ENCODE measurements at places on chromosomes 7 and 10. TPM values are rescaled to one million over a fixed set of nuclear protein-coding genes. Genes with fewer than 3 reads are reported as not detected.

The SPDYE3 gene
- not detected for total RNA-seq

The ASB10 gene
- total RNA-seq, result 41.4 TPM

The HYAL4 gene
- total RNA-seq, result not detected

DNA sequence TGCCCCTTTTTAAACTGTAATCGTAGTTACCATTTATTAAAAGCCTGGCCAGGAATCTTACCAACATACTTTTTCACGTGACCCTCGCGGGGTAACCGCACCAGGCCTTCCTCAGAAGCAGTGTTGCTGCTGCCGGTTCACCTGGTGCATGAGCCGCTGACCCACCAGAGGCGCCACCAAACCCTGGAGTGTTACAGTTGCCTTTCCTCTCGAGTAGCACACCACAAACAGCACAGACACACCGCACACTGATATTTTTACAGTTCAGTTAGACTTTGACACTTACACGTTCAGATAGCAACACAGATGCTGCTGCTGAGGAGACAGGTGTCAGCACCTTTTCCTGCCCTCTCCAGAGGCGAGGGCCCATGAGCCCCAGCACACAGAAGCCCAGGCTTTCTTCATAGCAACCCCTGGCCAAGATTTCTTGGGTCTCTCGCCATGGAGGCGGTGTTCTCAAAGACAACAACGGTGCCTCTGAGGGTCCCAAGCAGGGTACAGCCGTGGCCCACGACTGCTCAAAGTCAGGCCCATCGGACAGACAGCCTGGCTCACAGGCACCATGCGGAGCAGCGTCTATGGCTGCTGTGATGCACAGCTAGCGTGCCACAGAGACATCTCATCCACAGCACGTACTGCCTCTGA lies 123.1 kb downstream of the DIP2C start:
- no peak for DNase-seq

DNA sequence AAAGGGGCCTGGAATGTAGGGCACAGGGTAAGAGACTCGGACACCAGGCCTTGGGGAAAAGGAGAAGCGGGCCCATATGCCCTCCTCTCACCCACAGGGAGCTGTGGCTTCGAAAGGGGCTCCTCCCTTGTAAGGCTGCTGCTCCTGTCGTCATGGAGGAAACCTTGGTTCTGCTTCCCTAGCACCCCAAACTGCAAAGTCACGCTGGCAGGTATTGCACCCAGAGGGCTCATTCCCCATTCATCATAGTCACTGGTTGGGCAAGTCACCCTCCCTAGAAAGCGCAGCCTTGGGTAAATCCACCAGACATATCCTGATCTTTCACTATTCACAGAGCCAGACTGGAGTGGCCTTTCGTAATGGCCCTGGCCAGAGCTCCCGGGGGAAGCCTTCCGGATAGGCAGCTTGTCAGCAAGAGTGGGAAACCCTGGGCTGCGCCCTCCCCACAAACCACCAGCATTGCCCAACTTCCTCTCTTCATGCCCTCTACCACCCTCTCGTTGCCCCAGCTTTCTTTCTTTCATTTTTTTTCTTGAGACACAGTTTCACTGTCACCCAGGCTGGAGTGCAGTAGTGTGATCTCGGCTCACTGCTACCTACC lies 121.0 kb downstream of the HIP1 start:
- peak; percentile 90 for DNase-seq

- no peak for DNase-seq
Measured at GRCh38 chr10:132784866-132785722, 853 bp downstream of the NKX6-2 start.

The MYL10 gene
- not detected for total RNA-seq

- no peak for DNase-seq
Measured at GRCh38 chr10:102764470-102765161, 20.9 kb downstream of the WBP1L start.

- DNase-seq, result peak; percentile 88
Measured at GRCh38 chr7:4797858-4798705, 22.7 kb downstream of the AP5Z1 start.

- DNase-seq, result no peak
Measured at GRCh38 chr7:18174996-18175395, 147.3 kb upstream of the PRPS1L1 start.

The ADAM12 gene
- 0.35 TPM for total RNA-seq

DNA sequence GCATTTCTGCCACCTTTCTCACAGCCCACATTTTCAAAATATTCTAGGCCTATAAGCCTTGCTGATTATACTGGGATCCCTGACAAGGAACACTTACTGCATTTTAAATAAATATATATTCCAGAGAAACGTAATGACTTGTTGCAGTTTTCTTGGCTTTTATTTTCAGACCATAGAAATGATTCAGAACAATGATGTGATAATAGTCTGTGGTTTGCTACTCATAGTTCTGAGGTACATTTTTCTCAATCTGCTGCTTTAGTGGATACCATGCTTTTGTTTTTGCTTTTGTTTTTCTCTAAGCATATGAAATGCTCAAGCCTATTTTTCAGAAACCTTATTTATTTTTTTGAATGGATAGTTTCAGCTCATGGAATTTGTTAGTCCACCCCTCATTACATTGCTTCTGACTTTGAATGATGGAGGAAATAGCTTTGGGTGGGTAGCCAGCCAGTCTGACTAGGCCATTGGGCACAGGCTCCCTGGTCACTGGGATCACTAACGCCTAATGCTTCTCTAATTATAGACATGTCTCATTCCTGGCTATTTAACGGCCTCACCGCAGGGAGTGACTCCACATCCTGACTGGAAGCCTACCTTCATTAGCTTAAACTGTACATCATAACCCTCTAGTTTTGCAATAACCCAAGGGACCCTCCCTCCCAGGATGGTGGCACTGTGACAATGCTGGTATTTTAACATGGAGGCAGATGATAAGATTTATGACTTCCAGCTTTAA lies 66.1 kb downstream of the MBL2 start:
- DNase-seq, result no peak

The SPAM1 gene
- total RNA-seq, result not detected

GRCh38 chr10:124066781-124067714 lies 26.4 kb downstream of the CHST15 start:
- no peak for DNase-seq

GRCh38 chr10:132558516-132559413 lies 21.2 kb downstream of the INPP5A start:
- DNase-seq, result no peak

DNA sequence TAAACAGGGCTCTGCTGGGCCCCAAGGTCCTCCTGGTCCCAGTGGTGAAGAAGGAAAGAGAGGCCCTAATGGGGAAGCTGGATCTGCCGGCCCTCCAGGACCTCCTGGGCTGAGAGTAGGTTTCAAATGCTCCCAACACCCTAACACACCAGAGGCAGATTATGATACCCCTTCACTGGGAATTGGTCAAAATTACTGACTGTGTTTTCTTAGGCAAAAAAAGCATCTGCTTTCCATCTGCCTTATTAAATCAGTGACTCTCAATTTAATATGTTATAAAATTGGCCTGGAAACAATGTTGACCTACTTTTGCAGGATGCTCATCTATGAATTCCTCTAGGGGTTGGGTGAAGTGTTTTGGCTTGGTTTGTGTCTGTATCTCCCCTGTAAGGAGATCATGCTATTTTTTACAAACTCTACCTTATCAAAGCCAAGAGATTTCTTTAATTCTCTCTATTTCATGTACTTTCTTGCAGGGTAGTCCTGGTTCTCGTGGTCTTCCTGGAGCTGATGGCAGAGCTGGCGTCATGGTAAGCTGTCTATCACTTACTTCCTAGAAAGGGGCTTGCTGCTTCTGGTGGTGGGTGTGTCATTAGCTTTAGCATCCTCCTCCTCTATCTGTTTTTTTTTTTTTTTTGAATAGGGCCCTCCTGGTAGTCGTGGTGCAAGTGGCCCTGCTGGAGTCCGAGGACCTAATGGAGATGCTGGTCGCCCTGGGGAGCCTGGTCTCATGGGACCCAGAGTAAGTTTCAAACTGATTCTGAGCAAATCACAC lies 15.9 kb downstream of the COL1A2 start:
- DNase-seq, result no peak

The GPER1 gene
- total RNA-seq, result 3.6 TPM

DNA sequence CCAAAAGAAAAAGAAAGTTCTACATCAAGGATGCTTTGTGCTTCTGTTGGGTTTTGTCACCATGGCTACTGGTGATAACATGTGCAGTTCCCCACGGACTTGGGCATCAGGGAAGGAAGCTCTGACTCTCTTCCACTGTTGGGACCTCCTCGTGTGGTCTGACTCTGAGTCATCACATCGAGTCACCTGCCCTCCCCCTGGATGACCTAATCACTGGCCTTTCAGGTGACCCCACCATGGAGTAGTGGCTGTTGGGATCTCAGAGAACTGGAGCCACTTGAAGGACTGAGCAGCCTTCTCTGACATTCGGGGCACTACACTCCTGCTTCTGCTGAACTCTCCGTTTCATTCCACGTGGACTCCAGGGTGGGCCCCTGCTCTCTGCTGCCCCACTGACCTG lies 60.8 kb upstream of the DOCK1 start:
- no peak for DNase-seq

DNA sequence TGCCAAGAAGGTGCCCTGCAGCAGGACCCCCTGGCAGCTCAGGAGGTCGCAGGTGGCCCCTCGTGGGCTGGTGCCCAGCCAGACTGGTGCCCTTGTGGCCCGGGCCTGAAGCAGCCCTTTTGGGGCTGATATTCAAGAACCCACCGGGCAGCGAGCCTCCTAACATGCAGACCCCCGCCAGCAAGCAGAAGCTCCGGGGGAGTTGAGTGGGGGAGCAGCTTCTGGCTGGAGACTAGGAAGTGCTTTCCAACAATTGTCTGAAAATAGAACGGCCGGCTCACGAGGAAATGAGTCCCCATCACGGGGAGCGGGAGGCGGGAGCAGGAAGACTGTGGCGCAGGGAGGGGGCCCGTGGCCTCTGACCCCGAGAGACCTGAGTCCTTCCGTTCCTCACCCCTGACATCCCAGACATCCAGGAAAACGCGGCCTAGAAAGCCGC lies 9.5 kb upstream of the INTS1 start:
- peak; percentile 76 for DNase-seq

The CABCOCO1 gene
- not detected for total RNA-seq

DNA sequence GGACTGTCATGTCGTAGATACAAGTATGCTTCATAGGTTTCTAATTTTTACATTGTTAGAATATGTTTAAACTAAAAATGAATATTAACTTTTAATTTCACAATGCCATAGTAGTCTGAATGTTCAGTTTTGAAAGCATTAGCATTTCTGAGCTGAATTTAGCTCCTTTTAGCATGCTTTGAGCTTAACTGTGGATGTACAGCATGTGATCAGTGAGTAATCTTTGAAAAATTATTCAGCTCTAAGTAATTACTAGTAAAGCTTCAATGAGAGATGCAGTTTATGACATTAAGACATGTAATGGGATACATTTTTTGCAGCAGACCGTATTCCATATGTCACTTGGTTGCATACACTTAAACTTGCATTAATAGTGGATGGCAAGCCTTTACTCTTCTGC lies 114.1 kb upstream of the WNT16 start:
- DNase-seq, result no peak

The PIK3AP1 gene
- 7.6 TPM for total RNA-seq

The DGKI gene
- total RNA-seq, result 1.4 TPM

GRCh38 chr7:51224811-51225595 lies 91.6 kb downstream of the COBL start:
- no peak for DNase-seq

DNA sequence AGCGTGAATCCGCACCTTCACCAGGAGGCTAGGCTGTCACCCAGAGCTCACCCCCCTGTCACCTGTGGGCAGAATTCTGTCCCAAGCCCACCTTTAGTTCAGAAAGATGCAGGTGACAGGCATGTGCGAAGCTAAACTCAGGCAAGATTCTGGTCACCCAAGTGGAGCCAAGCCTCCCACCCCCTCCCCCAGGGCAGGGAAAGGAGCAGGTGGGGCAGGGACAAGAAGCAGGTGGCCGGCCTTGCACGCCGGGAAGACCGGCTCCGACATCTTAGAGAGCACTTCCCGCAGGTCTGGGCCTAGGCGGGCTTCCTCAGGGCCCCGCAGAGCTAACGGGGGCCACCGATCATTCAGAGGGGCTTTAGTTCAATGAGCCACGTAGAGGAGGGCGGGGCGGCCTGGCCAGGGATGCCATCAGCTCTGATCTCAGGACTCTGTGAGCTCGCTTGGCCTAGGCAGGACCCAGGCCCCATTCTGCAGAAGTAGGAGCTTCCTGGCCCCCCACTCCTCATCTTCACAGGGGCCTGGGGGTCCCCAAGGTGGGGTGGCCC lies 19.9 kb downstream of the UNCX start:
- peak; percentile 58 for DNase-seq

The SEMA3C gene
- 67.8 TPM for total RNA-seq

GRCh38 chr7:92766461-92767003 lies 69.8 kb downstream of the CDK6 start:
- no peak for DNase-seq

The POLL gene
- 17.4 TPM for total RNA-seq

DNA sequence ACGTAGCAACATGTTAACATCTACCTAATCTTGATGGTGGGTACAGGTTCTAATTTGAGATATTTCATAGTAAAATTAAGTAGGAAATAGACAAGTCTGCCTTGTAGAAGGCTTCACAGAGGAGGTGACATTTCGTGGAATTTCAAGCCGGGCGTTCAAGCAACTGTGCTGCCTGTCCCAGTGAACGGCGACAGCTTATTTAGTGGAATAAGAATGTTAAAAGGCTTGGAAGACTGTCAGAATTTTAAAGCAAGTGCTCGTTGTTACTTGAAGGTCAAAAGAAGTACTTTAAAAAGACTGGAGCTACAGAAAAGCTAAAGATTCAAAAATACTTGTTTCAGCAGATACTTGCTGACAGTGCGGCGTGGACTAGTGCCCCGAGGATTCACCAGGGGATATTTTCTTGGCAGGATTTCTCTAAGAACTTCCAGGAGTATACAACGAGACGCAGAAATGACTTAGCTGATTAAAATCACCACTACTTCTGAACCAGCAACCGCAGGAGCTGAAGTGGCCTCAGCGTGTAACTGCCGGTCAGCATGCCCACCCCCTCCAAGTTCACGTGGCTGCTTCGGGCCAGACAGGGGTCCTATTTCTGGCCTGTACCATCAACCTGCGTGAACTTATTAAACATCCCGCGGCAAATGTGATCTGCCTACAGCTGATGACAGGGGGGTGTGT lies 46.5 kb downstream of the CTBP2 start:
- no peak for DNase-seq

GRCh38 chr7:128303643-128304042 lies 40.1 kb downstream of the RBM28 start:
- DNase-seq, result no peak

DNA sequence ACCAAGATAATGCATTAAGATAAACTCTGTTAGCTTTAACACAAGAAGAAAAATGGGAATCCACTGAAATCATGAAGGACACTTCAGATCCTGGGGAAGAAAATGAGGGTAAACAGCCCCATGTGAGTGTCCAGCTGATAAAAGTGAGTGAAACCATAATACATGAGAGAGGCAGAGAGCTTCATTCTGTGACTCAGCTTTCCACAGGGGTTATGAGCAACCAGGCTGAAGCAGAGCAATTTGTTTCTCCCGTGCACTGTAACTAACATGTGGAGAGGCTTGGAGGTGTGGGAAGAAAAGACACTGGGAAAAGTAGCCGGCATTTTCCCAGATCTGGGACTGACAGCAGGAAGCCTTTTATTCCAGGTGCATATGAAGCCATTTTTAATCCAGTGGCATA lies 971.7 kb downstream of the ANKRD7 start:
- no peak for DNase-seq

All from Right ventricle myocardium inferior (tissue), 1 donor.